ENCODE measurements at places on chromosomes 2 and 18. TPM values are rescaled to one million over a fixed set of nuclear protein-coding genes. Genes with fewer than 3 reads are reported as not detected.

- H3K27me3 ChIP-seq: no peaks in the 10 kb centered on the region
- H3K36me3 ChIP-seq: no peaks in the 10 kb centered on the region
- DNase-seq: no peak
- H3K4me1 ChIP-seq: no peaks in the 10 kb centered on the region
Measured at GRCh38 chr2:7272210-7272609, 355.0 kb downstream of the RNF144A start.

GRCh38 chr18:79283131-79283810, 112.5 kb upstream of the NFATC1 start:
- peaks cover 9% of the 10 kb centered on the region for H3K36me3 ChIP-seq
- no peak overlapping the region for H3K27ac ChIP-seq
- H3K4me3 ChIP-seq: no peak overlapping the region

- no peak for DNase-seq
- no peaks in the 10 kb centered on the region for H3K27me3 ChIP-seq
- no peak overlapping the region for H3K27ac ChIP-seq
- no peak overlapping the region for H3K4me3 ChIP-seq
- no peaks in the 10 kb centered on the region for H3K36me3 ChIP-seq
- H3K4me1 ChIP-seq: peaks cover 3% of the 10 kb centered on the region
Measured at GRCh38 chr18:9870431-9871008, 15.3 kb upstream of the TXNDC2 start.

- no peak for DNase-seq
- H3K27ac ChIP-seq: no peak overlapping the region
- H3K4me1 ChIP-seq: no peaks in the 10 kb centered on the region
- peaks cover 3% of the 10 kb centered on the region for H3K36me3 ChIP-seq
- no peaks in the 10 kb centered on the region for H3K27me3 ChIP-seq
- no peak overlapping the region for H3K4me3 ChIP-seq
Measured at GRCh38 chr2:61100801-61101200, 35.1 kb downstream of the SANBR start.

The NXPH2 gene
- total RNA-seq: not detected
